Fibroblast of lung (primary cell): ENCODE measurements at places on chromosomes 4 and X.
A peak's percentile ranks its signal among the peaks of the same experiment; 100 is the strongest.

- peak; percentile 71 for DNase-seq
These were observed 36.9 kb downstream of the AMMECR1 start for GRCh38 chrX:110280954-110281353.

DNA sequence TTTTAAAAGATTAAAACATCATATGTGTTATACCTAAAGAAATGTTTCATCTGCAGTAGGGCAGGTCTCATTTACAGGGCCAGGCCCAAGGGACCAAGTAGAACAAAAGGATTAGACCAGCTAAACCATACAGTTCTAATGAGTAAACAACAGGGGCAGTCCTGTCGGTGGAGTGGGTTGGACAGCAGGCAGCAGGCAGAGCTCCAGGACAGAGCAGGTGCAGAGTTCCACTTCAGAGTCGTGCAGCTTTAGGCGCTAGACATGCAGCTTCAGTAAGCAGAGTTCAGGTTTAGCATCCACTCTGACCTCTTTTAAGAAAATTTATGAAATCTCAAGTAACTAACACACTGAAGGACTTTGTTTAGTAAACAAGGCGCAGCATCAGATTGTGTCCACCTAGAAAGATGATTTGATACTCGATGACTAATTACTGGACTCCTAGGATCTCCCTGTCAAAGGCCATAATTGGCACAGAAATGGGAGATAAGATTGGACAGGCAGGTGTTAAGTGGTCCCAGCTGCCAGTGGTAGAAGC, 487.7 kb upstream of the INTU start:
- DNase-seq: no peak

DNA sequence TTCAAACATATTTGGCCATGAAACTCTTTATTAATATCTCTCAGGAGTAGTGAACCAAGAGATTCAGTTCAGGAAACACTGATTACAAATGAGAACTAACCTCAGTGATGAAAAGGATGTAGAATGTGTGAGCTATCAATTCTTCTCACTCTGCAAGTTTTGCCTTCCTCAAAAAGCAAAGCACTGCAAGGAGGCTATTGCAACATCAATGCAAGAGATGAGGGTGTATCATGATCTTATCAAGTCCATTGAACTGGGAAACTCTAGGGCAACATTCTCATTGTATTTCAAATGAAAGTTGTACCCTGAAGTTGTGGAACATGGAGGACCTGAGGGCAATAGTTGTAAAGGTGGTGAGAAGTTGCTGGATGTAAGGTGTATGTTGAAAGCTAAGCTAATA, 56.4 kb upstream of the VEGFC start:
- no peak for DNase-seq

- DNase-seq: no peak
These were observed 1044.2 kb upstream of the FTHL17 start for GRCh38 chrX:32116047-32116446.

DNA sequence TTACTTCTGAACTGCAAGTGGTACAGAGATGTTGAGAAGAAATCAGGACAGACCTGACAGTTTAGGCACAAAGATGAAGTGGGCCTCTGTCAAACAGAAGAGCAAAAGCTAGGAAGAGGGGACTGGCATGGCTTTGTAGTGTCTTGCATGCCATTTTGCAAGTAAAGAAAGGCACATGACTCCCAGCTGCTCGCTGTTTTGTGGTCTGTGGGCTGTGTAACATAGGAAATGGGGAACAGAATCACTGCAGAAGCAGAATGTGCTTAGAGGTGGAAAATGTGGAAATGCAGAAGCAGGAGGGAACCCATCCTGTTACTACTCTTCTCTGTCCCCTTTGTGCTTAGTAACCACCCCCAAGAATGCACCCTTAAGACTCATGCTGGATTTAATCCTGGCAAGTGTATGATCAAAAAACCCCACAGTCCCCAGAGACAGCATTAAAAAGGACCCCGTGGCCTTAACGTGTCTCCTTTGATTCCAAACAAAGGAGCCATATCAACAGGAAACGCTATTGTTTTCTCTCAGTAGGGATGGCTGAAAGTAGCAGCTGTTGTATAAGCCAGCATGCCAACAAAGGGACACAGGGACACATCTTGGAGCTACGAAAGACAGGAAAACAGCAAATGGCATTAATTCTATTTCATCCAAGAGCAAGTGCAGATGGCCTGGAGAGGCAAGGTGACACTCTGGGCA, 177.6 kb upstream of the GLRA2 start:
- no peak for DNase-seq

- DNase-seq: no peak
These were observed 325 bp upstream of the PF4V1 start for GRCh38 chr4:73852771-73853170.

- no peak for DNase-seq
These were observed 604.8 kb downstream of the TRAM1L1 start for GRCh38 chr4:116480546-116480945.

DNA sequence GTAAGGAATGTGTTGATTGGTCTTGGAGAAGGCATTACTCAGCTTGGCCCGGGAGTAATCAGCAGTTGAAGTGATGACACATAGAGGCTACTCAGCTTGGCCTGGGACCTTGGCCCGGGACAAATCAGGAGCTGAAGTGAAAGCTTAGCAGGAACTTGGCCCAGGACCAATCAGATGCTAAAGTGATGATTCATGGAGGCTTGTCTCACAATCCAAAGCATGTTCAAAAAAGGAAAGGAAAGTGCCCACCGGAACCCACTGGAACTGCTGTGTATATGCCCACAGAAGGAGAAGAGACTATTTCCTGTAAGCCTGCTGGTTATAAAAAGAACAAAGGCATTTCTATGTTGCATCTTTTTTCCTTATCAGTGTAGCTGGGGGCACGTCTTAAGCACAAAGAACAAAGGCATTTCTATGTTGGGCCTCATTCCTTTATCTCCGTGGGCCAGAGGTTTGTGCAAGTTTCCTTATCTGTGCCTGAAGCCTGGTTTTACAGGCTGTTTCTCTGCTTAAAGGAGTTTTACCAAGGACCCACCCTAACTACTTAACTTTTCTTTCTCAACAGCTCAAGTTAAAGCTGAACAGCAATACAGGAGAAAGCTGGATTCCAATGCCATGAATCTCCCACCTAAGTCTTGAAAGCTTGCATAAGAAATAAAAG, 1176.7 kb downstream of the NLGN4X start:
- DNase-seq: peak; percentile 0

DNA sequence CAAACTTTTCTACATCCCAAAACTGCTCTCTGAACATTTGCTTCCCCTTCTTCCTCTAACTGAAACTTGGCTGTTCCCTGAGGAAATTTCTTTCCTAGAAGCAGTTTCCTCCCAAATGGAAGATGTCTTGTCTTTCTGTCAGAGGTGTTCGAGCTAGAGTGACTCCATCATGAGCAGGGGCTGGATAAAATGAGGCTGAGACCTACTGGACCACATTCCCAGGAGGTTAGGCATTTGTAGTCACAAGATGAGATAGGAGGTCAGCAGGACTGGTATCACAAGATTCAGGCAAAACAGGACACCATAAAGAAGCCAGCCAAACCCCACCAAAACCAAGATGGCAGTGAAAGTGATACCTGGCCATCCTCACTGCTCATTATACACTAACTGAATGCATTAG, 35.8 kb upstream of the PGRMC2 start:
- DNase-seq: no peak

GRCh38 chr4:8731364-8731763, 138.8 kb downstream of the CPZ start:
- DNase-seq: no peak

DNA sequence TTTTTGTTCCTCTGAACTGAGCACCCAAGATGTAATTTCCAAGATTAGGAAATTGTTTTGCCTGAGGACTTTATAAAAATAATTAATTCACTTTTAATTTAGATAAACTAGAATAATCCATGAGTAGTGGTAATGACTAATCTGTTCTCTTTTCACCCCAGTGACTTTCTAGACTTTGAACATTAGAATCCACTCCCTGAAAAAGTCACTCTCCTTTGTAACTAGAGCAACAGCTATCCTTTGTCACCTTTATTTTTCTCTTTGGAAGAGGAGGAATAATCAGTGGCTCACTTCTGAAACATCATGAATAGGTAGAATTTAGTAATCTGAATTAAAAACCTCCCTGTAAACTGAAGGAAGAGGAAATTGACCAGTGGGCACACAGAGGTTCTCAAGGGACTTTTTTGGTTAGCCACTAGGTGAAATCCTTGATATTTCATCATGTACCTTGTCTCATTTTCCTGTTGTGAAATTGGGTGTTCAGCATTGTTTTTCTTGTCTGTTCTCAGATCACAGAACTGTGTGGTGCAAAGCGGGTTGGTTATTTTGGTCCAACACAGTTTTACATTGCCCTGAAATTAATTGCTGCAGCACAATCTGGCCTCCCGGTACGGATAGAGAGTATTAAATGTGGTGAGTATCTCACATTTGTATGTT, 59.4 kb downstream of the REPS2 start:
- DNase-seq: no peak

- no peak for DNase-seq
These were observed 17.7 kb upstream of the TMEM144 start for GRCh38 chr4:158192439-158193158.
